NCI-H524 (cell line): ENCODE measurements at places on chromosomes 7 and 10.

DNA sequence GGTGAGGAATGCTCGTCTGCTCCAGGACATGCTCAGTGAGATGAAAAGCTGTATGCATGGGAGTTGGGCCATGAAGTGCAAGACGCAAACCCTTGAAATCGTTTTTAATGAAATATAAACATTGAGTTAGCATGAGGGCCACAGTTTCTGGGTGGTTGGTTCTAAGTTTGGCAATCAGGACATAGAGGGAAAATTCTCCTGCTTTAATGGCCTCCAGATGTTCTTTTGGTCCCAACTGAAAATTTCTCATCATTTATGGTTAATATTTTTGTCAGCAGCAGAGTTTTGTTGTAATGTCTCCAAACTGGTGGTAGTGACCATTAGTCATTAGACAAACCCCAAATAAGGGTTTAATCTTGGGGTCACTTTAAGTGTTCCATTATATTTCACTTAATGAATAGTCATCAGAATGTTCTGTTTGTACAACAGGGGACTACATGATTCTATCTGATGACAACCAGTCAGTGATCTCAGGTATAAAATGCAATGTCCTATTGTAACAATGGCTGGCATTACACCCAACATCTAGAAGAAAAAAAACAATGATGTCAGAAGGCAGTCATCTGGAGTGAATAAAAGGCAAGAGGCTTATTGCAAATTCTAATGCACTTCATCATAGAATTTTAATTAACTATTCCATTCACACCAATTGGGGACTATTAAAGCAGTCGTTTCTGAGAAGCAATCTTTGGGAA lies 197.4 kb downstream of the JCAD start:
- no peak for DNase-seq

DNA sequence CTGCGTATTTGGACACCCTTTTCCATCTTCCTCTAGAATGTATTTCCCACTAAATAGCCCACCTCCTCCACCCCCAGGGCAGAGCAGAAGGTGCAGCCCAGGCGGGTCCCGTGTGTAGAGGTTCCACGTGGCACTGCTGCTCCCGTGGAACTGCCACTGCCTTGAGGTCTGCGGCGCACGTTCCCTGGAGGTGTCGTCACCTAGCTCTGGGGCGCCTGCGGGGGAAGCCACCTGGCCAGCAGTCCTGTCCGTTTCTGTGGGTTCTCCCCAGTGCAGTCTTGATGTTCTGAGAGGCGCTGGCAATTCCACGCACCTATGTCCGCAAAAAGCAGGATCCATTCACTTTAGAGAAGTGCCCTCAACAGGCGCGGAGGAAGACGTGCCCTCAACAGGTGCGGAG lies 21.9 kb downstream of the BNIP3 start:
- no peak for DNase-seq

DNA sequence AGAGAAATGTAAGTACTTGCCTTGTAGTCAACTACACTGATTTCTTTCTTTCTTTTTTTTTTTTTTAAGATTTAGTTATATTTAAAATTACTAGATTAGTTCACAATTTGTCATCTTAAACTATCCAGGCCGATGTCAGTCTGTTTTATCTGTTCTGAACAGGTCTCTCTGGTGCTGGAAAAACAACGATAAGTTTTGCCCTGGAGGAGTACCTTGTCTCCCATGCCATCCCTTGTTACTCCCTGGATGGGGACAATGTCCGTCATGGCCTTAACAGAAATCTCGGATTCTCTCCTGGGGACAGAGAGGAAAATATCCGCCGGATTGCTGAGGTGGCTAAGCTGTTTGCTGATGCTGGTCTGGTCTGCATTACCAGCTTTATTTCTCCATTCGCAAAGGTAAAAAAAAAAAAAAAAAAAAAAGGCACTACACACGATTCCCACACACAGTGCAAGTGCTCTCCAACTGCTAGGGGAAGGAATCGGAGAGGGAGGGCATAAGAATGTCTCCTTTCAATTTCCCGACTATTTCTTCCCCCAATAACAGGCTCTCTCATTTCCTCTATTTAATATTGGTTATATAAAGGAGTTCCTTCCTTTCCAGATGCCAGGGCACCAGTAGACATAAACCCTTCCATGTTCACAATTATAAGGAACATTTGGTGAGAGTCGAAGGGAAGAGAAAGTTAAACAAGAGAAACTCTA lies 53.4 kb downstream of the PAPSS2 start:
- DNase-seq = no peak

DNA sequence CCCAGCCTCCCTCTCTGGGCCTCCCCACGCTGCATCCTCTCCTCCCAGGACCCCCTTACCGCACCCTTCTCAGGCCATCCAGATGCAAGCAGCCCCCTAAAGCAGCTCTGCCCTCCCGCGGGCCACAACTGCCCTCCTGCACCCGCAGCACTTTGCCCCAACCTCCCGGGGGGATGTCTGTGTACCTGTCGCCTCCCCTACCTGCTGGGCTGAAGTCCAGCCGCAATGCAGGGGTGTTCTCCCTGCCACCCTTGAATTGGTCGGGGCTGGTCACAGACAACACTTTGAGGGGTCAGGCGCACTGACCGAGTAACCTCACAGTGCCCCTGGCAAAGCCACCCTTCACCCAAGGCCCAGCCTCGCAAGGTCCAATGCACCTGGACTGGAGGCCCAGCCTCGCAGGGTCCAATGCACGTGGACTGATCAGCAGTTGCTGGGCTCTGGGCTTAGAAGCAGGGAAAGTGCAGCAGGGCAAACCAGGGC lies 8.3 kb upstream of the CALML5 start:
- DNase-seq = no peak

GRCh38 chr7:24722386-24723177 lies 34.7 kb downstream of the GSDME start:
- DNase-seq = peak; percentile 32
